A172 (cell line): ENCODE measurements at places on chromosomes 5 and 9. TPM values are rescaled to one million over a fixed set of nuclear protein-coding genes. Genes with fewer than 3 reads are reported as not detected.
A peak's percentile ranks its signal among the peaks of the same experiment; 100 is the strongest.

The CSF1R gene
- total RNA-seq, result 0.84 and 0.96 TPM in 2 replicates

The EQTN gene
- total RNA-seq, result not detected in 2 replicates

- peak; percentile 8 for DNase-seq
Measured at GRCh38 chr5:85132269-85132668, 747.6 kb upstream of the EDIL3 start.

The BARHL1 gene
- not detected in 2 replicates for total RNA-seq

The SLC4A9 gene
- not detected in 2 replicates for total RNA-seq

DNA sequence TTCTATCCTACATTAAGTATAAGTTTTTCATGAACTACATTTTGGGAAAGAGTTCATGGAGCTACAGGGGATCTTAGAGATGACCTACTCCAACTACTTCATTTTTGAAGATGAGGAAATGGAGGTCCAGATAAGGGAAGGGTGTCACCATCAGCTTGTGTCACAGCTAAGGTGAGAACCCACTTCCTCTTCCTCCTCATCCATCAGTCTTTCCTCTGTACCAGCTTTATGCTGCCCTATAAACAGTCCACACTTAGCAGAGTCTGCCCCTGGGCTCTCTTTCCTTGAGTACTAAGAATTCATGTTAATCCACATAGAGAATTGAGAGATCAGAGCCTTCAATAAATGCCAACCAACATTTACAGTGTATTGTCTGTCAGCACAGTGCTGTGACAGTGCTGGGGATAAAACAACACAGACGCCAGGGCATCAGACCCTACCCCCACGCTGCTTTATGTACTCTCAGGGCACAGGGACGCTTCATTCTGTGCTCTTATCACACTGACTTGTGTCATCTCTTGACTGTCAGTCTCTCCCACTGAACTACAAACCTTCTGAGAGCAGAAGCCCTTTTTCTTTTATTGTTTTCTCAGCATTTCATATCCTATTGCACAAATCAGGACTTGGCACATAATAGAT lies 22.1 kb downstream of the ADRB2 start:
- DNase-seq, result no peak

The C9orf50 gene
- not detected in 2 replicates for total RNA-seq

GRCh38 chr5:156595132-156595787 lies 254.8 kb upstream of the PPP1R2B start:
- no peak for DNase-seq

DNA sequence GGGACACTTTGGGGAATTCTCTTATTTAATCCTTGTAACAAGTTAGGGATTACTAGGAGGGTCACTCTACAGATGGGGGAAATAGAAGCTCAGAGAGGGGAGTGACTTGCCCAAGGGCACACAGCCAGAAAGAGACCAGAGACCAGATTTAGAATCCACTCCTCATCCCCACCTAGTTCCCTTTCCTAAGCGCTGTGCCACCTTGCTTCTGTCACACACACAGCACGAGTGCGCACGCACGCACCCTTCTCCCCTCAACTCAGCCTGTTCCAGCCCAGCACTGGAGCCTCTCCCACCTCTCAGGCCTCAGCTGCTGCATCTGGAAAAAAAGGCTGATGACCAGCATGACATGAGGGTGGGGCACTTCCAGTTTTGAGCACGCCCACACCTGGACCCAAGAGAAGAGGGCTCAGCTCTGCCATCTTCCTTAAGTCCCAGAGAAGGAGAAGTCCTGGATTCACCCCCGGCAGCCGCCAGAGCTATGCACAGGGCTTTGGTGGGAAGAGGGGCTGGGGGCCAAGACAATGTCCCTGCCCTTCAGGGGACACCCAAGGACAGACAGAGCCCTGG lies 18.5 kb downstream of the NR5A1 start:
- DNase-seq, result no peak

DNA sequence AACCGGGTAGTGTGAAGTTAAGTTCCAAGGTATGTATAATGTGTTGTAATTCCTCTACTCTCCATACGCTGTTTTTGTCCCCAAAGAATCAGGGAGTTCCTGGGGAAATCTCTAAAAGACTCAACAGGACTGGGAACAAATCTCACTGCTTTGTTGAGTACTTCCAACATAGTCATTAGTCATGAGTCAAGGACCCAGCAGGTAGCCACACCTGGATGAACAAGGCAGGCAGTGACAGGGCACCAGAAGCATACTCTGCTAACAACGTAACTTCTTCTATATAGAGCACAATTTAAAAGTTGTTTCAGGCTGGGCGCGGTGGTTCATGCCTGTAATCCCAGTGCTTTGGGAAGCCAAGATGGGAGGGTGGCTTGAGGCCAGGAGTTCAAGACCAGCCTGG lies 126.8 kb downstream of the SLC1A3 start:
- no peak for DNase-seq

- no peak for DNase-seq
Measured at GRCh38 chr9:90303655-90304054, 339.0 kb downstream of the DIRAS2 start.

DNA sequence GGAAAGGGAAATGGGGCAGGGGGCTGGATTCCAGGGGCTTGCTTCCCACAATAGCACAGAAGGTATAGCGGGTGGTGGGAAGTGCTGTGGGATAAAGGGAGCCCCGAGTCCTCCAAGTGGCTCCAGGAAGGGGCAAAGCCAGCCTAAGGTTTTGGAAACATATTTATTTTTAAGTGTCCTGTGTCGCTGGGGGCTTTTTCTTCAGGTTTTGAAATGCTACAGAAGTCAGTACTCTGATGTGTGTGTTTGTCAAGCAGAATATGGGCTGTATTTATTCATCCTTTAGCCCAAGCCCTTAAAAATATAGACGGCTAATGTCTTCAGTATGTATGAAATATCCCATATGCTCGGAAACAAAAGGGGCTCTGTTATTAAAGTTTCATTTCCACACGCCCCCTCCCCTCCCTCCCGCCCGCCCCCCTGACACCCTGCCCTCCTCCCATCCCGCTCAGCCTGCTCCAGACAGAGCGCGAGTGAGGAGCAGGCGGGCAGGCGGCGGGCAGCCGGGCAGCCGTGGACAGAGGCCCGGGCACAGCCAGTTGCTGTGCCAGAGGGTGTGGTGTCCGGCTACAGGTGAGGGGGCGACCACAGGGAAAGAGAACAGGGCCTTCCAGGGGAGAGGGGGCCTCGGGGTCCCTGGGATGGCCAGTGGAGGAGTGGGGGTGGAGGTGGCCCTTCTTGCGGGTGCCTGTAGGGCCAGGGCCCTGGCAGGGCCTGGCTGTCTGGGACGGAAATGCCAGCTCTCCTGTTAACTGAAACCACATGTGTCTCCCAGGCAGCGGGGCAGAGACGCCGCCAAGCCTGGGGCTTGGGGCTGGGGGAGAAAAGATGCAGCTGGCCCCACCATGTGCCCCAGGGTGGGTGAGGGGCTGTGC lies 39.6 kb upstream of the SYNPO start:
- DNase-seq, result no peak

The CCDC192 gene
- total RNA-seq, result not detected in 2 replicates

GRCh38 chr9:110599468-110599867 lies 19.9 kb upstream of the SVEP1 start:
- no peak for DNase-seq

GRCh38 chr9:131366761-131367401 lies 27.0 kb upstream of the PRRC2B start:
- peak; percentile 68 for DNase-seq

The PHF19 gene
- total RNA-seq, result 47.0 and 47.8 TPM in 2 replicates

DNA sequence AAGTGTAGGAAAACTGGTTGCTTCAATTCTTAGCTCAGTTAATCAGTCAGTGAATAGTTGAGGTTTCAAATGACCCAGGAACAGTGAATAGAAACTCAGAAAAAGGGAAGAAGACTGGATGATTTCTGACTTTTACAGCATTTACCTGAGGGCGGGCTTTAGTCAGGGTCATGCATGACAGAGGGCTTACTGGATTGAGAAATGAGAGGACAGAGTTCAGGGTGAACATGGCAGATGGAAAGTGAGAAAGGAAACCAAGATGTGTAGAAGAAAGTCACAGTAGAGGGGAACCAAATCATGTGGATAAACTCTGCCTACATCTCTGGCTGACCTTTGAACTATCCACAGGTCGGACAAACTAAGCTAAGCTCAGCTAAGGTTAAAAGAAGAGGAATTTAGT lies 596.0 kb downstream of the SEMA5A start:
- DNase-seq, result no peak

The SVEP1 gene
- 0.07 TPM in 1 of 2 replicates, not detected in the other for total RNA-seq

GRCh38 chr9:127177231-127177630 lies 54.8 kb upstream of the ANGPTL2 start:
- no peak for DNase-seq

DNA sequence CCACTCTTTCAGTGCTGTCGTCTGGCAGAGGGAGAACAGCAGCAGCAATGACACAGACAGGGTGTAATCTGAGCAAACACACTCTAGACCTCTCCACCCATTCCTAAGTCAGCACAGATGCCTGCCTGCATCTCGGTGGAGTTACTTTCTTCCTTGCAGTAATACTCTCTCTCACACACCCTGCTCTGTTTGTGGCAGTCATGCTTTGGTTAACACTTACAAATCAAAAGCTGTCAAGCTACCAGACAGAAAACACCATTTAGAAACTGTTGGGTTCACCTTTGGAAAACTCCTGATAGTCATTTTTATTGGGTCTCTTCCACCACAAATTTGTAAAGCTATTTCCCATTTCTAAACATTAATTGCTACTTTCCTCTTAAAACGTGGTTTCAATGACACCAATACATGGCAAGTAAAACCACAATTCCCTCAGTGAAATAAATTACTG lies 27.3 kb downstream of the LHFPL2 start:
- DNase-seq, result peak; percentile 42

GRCh38 chr9:137589441-137590122 lies 730 bp downstream of the ZMYND19 start:
- DNase-seq, result no peak

GRCh38 chr9:114555696-114556095 lies 31.9 kb upstream of the ATP6V1G1 start:
- no peak for DNase-seq

- no peak for DNase-seq
Measured at GRCh38 chr5:40649463-40650030, 30.2 kb upstream of the PTGER4 start.

DNA sequence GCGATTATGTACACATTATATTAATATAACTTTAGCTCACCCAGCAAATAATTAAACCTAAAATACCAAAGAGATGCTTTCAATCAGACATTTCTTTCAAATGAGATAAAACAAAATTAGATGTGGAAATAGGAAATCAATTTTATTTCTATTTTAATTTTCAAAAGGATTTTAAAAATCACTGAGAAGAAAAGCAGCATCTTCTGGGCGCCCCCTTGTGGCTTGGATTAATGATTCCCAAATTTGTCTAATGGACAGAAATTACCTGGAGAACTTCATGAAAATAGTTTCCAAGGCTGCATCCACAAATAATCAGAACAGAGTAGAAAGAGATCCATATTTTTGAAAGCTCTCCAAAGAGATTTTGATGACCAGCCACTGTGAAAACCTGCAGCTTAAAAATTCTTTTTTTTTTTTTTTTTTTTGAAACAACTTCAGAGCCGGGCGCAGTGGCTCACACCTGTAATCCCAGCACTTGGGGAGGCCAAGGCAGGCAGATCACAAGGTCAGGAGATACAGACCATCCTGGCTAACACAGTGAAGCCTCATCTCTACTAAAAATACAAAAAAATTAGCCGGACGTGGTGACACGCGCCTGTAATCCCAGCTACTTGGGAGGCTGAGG lies 50.9 kb upstream of the CEMIP2 start:
- DNase-seq, result peak; percentile 44

DNA sequence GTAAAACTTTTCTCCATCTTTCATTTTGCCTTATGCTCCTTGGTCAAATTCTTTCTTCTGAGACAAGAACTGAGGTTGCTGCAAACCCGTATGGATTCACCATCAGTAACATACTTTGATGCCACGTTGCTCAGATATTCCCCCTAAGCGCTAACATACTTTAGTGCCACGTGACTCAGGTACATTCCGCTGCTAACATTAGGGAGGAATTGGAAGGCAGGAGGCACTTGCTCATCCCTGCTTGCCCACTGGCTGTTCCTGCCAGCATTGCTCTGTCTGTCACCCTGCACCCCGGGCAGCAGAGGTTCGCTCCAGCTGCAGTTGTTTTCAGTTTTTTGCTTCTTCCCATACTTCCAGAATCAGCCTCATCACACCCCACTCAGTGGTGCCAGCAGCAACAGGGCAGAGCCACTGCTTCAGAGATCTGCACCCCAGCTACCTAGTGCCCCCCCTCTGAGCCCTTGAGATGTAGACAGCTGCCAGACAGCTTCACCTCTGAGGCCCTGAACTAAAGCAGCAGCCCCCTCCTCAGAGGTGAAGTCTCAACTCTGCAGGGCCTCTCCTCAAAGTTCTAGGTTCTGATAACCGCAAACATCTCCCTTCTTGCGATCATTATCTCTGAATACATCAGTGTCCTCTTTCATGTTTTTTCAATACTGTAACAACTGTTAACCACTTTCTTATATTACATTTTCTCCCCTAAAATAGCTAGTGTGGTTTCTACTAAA lies 228.0 kb upstream of the KIF2A start:
- DNase-seq, result no peak

DNA sequence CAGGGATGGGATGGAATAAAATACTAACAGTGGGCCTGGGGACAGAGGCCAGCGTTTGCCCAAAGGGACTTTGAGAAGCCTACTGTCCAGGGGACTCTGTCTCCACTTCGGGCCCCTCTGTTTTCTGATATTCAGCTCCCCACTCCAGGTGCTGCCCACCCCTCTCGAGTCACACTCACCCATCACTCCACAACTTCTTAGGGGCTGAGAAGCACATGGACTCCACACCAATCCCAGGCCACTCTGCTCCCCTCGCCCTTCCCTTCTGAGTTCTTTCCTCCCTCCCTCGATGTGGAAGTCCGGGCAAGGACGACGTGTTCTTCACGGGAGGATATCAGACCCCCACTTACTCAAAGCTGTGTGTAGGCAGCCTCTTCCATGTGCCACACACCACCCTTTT lies 124.5 kb downstream of the BARX1 start:
- no peak for DNase-seq

DNA sequence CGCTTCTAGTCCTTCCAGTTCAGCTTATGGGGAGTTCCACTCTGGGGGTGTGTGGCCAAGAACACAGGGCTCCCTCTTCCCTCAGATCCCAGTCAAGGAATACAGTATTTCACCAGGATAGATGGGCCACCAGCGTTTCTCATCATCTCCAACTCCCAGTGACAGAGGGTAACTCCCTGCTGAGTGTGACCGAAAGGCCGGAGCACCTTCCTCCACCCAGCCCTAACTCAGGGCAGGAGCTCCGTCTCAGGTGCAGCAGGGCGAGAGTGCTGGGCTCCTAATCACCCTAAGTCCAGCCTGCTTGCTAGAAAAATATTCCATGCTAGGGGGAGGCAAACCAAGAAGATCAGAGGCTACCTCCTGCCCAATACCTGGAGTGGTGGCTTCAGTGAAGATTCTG lies 102.6 kb downstream of the ADAMTS2 start:
- DNase-seq, result no peak

DNA sequence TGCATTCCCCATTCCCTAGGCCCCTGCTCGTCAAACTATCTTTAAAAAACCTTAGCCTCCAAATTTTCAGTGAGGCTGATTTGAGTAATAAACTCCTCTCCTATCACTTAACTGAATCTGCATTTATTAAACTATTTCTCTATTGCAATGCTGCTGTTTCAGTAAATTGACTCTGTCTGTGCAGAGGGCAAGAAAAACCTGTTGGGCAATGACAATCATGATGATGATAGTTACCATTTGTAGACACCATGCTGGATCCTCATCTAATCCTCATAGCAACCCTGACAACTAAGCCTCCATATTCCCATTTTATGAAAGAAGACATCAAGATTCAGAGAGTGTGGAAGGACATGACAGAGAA lies 212.9 kb downstream of the TRIM32 start:
- DNase-seq, result no peak

The PCDHGC5 gene
- 1.1 and 3.7 TPM in 2 replicates for total RNA-seq
